NCI-H2029 treated with DMSO at 0.1 percent for 48 hours (cell line): ENCODE measurements at places on chromosomes 3 and 15.

DNA sequence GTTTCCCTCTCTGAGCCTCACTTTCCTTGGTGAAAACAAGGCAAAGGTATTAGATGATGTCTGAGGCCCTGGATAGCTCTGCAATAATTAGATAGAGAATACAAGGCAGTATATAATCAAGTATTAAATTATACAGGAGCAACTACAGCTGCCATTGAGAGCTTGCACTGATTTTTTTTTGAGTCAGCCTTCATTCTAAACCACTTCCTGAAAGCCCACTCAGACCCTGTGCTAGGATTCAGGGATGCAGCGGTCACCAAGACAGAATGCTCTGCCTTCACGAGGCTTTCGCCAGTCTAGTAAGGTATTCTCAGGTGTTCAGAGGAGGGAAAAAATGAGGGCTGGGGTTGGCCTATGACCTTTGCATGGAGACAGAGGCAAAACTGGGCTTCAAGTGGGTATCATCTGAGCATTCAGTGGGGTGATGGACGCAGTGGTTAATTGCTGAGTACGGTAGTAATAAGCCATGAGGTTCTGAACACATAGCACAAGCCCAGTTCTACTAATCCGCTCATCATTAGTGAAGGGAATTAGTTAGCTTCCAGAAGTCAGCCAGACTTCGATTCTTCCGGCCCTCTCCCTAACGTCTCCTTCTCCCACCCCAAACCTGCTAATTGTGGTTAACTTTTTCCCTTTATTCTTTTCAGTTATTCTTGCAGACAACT is 3.6 kb downstream of the VGLL4 start:
- DNase-seq = no peak

DNA sequence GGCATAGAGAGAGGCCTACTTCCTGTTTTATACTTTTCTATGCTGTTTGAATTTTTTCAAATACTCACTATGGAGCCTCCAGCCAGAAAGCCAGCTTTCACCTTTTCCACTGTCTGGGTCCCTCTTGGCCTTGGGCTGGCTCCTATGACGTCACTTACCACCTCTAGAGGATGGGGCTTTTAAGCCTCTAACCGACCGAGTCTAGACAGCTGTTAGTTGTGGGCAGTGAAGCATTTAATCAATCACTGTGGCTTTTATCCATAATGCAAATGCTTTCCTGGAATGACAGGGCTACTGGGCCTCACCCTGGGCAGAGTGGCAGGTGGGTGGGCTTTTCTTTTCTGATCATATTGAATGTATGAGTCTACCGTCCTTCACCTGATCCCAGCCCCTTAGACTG is 61.9 kb downstream of the LRRK1 start:
- DNase-seq = no peak

GRCh38 chr3:123336441-123336851 is 112.4 kb downstream of the ADCY5 start:
- no peak for DNase-seq

GRCh38 chr3:66152336-66152735 is 68.5 kb upstream of the SLC25A26 start:
- DNase-seq = no peak

GRCh38 chr15:80630981-80631380 is 64.1 kb upstream of the ABHD17C start:
- DNase-seq = no peak

- no peak for DNase-seq
Observed at GRCh38 chr3:64259636-64260035, 34.4 kb upstream of the PRICKLE2 start.
